Activated effector memory CD4-positive, alpha-beta T cell treated with Interleukin-2 at 50 U/mL for 16 hours (primary cell): ENCODE measurements at places on chromosomes 7 and 10.

GRCh38 chr7:100080907-100081534 lies 502 bp downstream of the ZNF3 start:
- no peak for DNase-seq

- no peak for DNase-seq
Observed at GRCh38 chr10:19922236-19922963, 106.2 kb downstream of the PLXDC2 start.

DNA sequence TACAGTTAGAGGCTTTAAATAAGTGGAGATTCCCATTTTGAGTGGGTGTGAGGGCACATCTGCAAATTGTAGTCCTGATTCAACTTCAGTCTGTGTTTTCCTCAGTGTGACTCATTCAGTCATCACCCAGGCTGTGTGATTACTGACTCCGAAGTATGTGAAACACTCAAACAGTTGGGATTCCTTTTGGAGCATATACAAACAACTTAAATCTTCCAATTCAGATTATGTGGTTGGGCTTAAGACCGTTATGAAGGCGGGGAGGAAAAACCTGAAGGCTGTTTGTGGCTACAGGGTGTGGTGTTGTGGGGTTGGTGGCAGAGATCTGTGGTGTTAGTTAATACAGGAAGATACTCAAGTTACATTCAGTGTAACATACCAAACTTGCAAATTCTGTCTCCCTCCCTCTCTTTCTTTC lies 259.7 kb upstream of the FERD3L start:
- no peak for DNase-seq

DNA sequence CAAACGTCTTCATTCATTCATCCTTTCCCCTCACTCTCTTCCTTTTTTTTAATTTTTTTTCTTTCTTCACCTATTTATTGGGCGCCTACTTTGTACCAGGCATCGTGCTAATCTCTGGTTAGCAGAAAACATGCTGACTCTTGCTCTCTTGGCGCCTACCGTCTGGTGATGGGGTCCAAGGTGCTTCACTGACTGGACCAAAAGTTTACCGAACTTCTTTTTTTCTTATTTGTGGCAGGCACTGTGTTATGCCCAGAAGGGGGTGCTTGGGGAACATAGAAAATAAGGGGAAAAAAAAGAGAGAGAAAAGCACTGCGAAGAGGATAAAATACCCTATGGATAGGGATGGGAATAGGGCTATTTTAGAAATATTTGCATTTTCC lies 505 bp upstream of the FAM204A start:
- no peak for DNase-seq

DNA sequence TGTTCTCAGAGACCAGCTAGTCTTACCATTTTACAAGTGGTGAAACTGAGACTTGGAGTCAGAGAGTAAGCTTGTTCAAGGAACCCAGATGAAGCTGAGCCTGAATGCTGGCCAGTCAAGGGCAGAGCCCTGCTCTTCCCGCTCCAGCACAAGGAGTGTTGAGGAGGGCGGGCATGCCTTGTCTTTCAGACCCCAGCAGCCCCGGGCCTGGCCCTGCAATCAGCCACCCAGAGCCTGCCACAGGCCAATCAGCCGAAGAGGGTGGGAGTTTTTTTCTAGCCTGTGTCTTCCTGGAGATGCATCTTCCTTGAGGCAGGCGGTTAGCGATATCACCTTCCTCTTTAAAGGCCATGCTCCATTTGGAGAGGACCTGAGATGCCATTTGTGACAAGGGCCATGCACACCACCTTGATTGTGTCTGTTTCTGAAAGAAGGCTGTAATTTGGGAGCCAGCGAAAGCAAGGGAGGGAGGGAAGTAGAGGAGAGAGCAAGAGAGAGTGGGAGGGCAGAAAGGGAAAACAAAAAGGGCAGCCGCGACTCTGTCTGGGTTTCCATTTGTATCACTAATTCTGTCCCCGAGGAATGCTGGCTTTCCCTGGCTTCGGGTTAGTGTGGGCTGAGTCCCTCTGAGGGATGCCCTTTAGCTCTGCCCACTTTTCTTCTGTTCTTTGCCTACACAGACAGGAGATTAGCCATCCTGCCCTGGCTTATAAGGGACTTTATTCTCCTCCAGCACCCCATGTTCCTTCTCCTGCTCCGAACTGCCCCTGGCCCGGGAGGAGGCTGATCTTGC lies 8.0 kb downstream of the CDH23 start:
- DNase-seq = no peak

GRCh38 chr7:111763221-111763801 lies 201.0 kb upstream of the IMMP2L start:
- DNase-seq = no peak

GRCh38 chr7:29642494-29643155 lies 79.0 kb downstream of the PRR15 start:
- no peak for DNase-seq

- no peak for DNase-seq
Observed at GRCh38 chr7:421136-421991, 98.3 kb downstream of the PDGFA start.

DNA sequence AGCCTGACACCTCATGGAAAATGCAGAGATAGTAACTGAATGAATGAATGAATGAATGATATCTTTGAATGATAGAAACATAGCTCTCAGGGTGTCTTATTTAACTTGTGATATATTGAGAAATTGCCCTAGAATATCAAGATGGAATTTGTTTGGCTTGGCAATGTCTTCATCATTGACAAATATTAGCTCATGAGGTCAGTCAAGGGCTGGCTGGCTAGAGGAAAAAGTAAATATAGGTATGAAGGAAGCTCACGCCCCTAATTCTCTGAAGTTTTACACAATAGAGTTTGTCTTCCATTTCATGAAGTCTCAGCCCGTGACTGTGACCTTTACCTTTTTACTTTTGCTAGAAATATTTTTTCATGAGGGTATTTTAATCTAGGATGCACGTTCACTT lies 305.2 kb downstream of the ADARB2 start:
- DNase-seq = no peak
